Urinary bladder (tissue), 4 donors: ENCODE measurements at places on chromosomes 4 and X. TPM values are rescaled to one million over a fixed set of nuclear protein-coding genes. Genes with fewer than 3 reads are reported as not detected.

DNA sequence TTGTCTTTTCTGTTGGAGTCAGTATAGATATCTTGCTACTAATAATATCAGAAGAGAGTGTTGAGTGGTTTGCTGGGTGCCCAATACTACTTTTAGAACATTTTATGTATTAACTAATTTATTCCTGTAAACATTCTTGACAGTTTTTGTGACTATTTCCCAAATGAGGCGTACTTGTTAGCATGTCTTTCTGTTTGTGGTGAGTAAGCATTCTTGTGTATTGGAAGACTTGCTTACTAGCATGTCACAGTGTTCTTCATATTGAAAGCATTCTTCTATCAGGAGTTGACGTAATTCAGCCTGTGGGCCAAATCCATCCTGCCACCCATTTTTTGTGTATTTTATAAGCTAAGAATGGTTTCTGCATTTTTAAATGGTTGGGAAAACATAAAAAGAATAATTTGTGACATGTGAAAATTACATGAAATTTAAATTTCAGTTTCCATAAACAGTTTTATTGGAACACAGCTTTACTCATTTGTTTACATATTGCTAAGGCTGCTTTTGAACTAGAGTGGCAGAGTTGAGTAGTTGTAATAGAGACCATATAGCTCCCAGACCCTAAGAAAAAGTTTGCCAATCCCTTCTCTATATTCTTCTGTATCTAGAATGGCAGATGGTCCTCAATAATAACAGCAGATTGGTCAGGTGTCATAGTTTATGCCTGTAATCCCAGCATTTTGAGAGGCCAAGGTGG lies 20.4 kb downstream of the REPS2 start:
- no peak for DNase-seq

GRCh38 chr4:11624370-11624769 lies 195.7 kb upstream of the HS3ST1 start:
- no peak for DNase-seq

HPGDS gene
- 1.5 TPM for polyA plus RNA-seq

DNA sequence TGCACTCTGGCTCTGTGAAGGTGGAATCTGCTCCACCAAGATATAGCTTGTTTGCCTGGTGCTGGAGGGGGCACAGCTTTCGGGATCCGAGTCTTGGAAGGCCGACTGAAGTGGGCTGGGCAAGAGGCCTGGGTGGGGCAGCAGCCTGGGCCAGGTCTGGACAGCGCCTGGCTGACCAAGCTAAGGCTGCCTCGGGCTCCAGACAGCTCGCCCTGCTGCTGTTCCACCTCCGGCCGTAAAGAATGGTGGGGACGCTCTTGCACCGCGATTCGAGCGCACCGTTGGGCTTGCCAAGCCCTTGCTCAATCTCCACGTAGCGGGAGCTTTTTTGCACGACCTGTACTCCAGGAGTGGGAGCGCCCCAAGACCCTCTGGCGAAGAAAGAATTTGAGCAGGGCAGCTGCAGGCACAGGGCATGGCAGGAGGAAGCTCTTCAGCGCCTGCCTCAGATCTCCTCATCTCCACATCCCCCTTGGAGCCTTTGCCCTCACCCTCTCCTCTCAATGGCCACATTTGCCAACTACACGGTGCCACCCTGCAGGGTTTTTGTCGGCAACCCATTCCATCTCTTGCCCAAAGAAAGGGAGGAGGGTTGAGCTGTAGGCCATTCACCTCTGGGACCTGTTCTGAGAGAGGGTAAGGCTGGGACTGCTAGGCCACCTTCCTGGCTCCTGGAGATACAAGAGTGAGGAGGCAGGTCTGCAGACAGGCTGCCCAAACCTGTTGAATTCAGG lies 18.9 kb downstream of the CNGA2 start:
- DNase-seq: no peak

GRCh38 chrX:68699960-68700746 lies 52.7 kb downstream of the STARD8 start:
- no peak for DNase-seq

CFP gene
- polyA plus RNA-seq: 3.3 TPM

BTC gene
- 7.1 TPM for polyA plus RNA-seq

DNA sequence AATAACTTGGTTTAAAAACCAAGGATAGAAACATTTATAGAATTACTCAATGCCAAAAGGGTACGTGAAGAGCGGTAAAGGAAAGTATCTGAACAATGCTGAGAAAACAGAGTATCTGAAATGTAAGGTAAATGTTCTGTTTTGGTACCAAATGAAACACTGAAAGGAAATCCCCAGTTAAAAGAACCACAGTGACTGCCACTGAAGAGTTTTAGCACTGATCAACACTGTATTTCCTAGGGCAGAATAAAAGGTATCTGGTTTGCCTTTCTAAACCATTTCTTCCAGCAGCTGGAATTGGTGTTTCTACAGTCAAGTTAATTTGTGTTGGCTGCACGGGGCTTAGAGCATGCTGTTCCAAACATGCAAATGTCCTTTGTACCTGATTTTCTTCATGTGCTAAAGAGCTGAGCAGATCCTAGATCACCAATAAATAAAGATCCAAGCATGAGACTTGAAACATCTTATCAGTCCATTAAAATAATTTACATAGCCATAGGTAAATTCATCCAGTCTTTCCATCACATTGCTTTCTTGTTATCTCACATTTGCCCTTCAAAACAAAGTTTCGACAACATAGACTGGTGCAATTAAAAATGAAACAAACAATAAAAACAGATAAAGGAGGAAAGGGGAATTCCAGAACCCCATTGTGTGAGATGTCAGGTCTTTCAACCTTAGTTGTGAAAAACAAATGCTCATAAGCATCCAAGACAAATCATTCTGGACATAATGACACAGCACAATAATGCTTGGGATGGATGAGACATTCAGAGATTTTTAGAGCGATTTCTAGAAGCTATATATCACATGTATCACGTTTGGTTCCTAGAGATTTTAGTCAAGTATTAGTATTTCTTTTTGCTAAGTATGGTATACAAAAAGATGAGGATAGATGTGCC lies 38.6 kb downstream of the MFAP3L start:
- no peak for DNase-seq

ANXA3 gene
- polyA plus RNA-seq: 2.7 TPM

AFM gene
- polyA plus RNA-seq: 0.05 TPM

DNA sequence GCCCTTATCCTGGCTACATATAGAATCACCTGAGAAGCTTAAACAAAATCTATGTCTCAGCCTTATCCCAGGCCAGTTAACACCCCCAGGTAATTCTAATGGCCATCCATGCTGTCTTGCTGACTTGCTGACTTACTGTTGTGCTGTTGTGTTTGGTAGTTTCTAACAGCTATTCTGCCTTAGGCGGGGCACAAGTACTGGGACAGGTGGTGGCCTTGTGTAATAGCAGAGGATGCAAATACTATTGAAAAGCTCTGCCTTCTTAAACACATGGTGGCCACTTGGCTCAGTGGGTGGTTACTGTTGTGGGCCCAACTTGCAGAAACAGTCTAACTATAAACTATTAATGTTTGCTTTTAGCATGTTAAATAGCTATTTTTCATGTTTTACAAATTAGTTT lies 56.2 kb downstream of the CDS1 start:
- DNase-seq: no peak

- DNase-seq: no peak
Measured at GRCh38 chrX:41963348-41963747, 40.0 kb upstream of the CASK start.

DNA sequence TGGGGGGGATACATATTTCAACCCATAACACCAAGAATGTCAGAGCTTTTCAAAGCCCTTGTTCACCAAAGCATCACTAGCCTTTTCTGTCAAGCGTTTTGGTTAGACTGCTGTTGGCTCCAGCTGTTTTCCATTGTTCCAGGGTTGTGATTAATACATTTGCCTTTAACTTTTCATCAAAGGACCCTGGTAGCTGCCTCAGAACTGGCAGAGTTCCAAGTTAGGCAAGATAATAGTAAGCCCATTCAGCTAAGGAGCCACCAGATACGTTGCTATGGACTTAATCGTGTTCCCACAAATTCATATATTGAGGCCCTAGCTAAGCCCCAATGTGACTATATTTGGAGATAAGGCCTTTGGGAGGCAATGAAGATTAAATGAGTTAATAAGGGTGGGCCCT lies 37.1 kb downstream of the ENOPH1 start:
- DNase-seq: no peak

ARHGAP6 gene
- polyA plus RNA-seq: 19.6 TPM

GRCh38 chr4:66429276-66429675 lies 759.0 kb upstream of the EPHA5 start:
- no peak for DNase-seq

GRCh38 chr4:76764251-76764650 lies 133.7 kb downstream of the SOWAHB start:
- DNase-seq: no peak

DNA sequence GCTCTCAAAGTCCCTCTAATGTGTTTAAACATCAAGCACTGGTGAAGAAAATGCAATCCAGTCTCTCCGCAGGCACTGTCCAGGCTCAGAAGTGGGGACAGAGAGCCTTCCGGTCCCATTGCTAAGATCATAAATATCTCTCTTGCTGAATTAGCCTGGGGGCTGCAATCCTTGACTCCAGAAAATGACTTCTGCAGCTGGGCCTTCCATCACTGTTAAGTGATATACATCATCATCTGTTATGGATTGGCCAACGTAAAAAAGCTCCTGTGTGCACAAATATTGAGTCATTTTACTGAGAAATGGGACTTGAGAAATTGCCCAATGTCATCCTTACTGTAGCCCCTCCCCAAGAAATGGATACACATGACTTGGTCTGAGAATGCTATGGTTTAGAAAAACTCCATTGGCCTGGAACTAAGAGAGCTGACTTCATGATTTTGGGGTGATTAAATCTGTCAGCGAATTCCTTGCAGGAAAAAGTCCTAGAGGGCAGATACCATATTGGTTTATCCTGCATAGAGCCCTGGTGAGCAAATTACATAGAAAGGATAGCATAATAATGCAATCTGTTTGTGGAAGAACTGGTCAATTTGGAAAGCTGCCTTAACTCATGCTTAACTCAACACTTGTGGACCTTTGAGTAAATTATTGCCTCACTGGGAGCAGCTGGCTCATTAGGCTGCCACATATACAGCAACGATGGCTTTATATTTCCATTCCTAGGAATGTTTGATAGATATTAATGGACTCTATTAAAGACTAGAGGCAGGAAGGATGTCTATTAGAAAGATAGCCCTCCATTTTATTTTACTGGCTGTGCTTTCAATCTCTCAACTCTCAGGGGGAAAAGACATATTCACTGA lies 346.1 kb downstream of the GBA3 start:
- DNase-seq: no peak

DNA sequence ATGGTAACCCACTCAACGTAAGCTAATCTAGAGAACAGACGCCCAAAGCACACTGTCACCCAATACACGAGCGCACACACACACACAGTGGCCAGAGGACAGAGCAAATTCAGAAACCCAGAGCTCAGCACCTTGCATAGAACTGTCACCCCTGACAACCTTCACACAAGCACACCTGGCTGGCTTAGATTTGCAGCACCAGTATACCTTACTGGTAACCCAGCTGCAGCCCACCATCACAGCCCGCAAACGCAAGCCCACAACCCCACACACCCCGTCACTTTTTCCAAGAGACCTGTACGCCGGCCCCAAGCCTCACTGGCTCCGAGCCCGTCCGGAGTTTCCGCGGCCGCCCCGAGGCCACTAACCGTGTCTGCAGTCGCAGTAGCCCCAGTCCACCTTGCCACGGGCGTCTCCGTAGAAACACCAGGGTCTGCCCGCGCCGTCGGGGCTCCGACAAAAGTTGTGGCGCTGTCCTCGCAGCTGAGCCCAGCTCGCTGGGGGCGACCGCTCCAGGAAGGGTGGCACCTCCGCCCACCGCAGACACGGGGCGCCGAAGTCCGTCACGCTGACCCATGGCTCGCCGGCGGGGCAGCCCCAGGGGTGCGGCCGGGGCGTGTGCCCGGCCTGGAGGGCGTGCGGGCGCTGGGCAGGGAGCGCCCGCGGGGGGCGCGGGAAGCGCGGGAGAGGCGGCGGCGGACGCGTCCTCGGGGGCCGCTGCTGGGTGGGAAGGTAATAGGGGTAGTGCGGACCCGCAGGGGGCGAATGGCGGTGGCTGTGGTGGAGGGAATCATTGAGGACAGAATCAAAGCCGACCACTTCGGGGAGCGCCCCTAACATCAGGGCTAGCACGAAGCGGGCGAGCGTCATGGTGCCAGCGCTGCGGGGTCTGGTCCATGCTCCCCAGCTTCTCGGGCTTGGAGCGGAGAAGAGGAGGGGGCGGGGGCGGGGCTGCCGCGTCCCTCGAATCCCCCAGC lies 664 bp downstream of the PRSS12 start:
- DNase-seq: no peak

DNA sequence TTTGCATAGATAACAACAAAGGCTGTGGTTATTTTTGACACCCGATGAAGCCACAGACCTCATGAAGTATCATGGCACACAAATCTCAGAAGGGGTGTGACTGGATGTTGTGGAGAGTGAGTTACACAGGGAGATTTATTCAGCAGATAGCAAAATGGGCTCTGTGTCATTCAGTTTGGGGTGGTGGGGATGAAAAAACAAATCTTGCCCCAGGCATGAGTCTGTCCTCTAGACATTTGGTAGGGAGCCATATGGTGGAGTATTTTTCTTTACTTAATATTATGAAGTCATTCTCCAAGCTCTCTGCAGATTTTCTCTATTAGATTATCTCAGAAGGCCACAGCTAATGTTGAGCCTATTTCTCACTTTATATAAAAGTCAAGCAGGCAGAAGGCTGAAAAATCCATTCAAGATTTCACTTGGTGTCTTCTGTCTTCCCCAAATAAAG lies 277.1 kb upstream of the TENM3 start:
- DNase-seq: no peak

DNA sequence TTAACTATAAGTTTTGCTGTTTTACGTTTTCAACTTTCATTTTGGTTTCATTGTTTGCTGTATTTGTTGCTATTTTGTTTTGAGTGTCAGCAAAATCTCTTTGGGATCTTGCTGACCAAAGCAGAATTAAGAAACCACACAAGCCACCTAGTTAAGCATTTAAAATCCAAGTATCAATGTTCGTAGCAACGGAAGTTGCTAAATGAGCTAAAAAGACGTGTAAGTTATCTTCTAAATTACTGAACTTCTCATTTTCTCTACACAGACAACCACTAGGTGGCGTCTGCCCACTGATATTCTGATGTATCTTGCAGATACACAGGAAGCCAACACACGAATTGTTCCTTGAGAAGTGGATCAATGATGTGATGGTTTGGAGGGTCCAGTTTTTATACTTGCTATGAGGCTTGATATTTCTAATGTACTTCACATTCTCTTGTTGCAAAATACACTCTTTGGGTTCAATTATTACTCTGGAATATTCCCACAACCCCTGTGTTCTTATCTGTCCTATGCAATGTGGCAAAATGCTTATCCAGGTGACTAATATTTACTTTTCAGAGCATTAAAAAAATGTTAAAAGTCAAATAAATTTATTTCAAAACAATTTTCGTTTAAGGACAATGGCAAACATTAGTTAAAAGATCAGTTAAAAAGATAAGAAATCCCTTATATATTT lies 250.5 kb downstream of the TECRL start:
- DNase-seq: no peak

NR3C2 gene
- polyA plus RNA-seq: 15.5 TPM

GRCh38 chr4:28799696-28800095 lies 1920.5 kb upstream of the PCDH7 start:
- DNase-seq: no peak

- DNase-seq: no peak
Measured at GRCh38 chrX:41677183-41678060, 11.4 kb upstream of the GPR34 start.

GYPB gene
- polyA plus RNA-seq: not detected
